OCI-LY7 (cell line): ENCODE measurements at places on chromosomes 1 and 21.
A peak's percentile ranks its signal among the peaks of the same experiment; 100 is the strongest.

- no peak for DNase-seq
Measured at GRCh38 chr1:181551249-181551648, 67.9 kb downstream of the CACNA1E start.

GRCh38 chr1:208607616-208608015, 363.4 kb upstream of the PLXNA2 start:
- no peak for DNase-seq

DNA sequence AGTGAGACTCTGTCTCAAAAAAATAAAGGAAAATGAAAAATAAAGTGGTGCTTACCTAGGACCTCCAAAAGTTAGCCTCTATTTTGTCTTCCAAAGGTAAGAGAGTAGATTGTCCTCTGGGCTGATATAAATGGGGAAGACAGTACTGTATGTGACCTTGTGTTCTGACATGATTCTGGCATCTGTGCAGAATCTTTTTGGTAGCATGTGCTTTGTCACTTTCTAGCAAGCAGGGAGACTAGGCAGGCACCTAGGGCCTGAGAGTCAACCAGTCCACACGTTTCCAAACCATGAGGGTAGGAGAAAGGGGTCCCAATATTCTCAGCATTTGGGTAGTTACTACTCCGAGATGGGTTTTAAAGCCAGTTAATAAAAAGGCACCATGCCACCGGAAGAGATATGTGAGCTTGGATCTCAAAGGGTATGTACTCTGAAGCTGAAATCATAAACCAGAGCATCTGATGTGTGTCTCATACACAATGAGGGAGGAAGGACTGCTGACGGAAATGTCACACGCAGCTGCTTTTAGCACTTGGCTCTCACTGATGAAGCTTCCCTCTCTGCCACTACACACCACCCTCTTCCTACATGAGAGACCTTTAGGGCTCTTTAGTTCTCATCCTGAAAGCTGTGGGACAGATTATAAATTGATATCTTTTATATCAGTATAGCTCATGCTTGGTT, 27.0 kb upstream of the SLC16A1 start:
- DNase-seq, result peak; percentile 68

DNA sequence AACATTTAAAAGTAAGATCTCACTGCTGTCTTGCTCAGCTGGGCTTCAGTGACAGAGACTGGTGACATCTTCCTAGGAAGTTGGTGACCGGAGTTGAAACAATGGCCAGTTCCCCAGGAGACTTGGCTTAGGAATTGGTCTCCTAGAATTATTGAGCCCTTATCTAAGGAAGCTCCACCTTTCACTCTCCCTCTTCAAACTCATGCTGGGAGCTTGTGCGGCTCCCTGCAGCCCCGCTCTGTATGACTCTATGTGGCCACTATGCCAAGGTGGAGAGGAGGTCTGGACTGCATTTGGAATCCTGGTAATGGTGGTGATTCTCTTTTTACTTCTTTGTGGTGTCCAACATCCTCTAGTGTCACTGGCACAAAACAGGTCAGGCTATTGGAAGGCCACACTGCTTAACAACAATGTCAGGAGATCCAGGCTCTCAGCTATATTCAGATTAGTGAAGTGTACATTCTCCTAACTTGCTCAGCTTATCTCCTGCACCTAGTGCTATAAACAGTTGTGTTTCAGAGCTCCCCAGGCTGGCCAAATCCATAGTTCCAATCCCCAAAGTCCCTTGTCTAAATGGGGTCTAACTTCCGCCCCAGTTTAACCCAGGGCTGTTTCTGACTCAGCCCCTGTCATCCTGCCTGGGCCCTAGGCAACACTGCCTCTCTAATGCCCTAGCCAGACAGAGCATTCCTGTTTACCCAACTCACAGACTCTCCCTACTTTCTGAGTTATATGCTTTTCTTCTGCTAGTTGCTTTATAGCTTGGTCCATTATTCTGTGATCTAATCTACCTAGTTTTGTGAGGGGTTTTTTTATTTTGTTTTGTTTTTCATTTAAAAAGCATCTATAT, 18.3 kb downstream of the ATP2B4 start:
- DNase-seq, result no peak

DNA sequence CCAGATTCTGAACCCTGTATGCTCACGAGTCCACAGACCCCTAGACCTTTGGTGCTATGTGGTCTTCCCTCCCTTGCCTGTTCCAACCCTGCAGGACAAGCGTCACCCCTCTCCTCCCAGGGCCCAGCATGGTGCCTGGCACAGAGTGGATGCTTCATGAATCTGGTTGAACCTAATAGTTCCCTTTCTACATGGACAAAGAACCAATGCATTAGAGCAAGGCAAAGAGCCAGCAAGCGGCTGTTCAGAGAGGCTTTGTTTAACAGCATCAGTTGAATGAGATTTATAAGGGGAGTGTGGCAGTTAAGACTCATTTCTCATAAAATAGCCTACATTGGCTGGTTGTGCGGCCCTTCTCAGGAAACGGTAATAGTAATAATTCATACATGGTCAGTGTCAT, 14.9 kb downstream of the SLC26A9 start:
- DNase-seq, result no peak

DNA sequence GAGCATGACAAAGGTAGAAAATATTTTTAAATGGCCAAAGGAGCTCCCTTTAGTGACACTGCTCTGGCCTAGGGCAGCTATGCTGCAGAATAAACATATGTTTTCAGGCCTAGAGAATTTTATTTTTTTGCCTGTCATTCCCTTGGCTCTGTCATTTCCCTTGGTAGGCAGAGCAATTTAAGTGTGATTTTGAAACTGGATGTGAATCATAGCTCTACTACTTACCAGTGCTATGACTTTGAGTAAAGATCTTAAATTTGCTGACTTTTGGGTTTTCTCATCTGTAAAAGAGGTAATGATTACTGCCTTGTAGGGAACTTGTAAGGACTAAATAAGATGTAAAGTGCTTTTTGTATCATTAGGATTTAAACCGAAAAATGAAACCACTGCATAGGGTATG, 189.0 kb upstream of the ZRANB2 start:
- no peak for DNase-seq

- no peak for DNase-seq
Measured at GRCh38 chr1:54842963-54843362, 41.8 kb upstream of the TTC22 start.

GRCh38 chr1:205543351-205544301, 39.2 kb downstream of the CDK18 start:
- no peak for DNase-seq

DNA sequence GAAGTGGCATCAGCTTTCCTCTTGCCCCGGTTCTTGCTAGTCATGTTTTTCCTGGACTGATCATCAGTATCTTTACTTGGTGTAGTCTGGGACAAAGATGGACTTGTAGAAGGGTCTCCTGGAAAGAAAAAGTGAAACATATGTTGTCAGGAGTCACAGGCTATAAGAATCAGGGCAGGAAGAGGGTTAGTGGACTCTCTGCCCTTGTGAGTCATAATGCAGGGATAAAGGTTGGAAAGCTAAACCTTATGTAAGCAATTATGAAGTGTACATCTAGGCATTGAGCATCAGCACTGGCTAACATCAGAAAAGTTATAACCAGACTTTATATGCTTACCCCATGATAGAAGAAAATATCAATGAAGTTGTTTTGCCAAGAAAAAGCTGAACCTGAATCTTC, 51.2 kb downstream of the XKR8 start:
- DNase-seq, result no peak

DNA sequence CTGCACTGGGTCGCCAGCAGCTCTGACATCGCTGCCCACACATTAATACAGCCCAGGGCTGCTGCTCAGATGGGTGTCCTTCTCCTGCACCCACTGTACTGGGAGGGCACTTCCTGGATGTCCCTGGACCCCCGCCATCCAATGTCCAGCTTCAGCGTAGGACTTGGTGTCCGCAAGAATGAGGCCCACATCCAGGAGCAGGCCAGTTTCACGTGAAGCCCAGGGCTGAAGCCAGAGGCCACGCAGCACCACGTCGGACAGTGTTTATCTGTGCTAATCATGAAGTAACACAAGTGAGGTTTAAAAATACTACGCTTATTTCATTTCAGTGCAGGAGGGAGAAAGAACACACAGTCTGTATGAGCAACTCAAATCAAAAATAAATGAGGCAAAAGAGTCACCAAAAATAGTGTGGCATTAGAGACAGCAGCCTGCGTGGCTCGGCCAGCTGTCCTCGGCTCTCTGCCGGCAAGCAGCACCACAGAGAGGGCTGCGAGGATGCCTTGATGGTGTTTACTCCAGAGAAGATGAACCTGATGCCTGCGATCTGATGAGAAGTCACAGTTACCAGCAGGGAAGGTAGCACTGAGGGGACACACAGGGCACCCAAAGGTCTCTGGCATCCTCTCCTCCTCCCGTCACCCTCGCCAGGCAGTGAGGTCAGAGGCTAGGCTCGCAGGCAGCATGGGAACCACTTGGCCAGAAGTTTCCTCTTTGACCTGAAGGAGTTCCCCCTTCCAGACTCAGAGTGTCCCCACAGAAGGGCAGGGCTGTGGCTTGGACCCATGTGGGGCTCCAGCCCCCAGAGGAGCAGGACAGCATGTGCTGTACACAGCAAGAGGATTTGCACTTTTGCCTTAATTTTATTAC, 22.1 kb upstream of the NPHP4 start:
- no peak for DNase-seq

DNA sequence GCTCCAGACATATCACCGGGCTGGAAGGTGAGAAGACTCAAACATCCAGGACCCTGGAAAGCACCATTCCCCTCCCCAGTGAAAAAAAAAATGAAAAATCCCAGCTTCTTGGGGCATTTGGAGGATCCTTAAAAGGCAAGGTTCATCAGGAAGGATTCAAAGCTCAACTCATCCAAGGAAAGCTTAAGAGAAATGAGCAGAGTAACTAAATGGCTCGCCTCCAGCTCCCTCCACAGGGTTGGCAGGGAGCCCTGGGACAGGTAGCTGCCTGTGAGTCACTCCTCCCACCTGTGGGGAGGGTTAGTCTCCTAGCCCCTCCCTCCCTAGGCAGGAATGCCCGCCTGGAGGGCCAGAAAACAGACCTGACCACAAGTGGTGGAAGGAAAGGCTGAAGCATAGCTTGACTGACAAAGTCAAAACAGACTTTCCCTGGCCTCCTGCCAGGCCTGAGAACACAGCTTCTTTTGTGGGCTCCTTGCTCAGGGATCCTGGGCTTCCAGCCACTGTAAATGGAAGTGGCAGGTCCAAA, 712 bp upstream of the LAMB3 start:
- DNase-seq, result no peak

DNA sequence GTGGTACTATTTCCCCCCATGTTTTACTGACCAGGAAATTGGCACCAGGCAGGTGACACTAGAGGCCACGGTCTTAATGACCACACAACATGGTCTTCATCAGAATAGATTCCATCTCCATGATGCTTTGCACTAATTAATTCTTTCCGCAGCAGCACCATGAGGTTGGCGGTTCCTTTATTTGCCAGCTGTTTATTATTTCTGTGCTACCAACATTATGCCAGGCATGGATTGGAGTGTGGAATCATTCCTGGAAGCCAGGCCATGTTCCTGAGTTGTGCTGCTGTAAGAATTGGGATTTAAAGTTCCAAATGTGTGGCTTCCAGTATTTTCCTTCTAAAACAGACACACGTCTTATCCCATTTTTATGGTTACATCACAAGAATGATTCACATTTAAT, 107.8 kb downstream of the NFIA start:
- no peak for DNase-seq

- DNase-seq, result no peak
Measured at GRCh38 chr21:44379991-44380865, 26.8 kb downstream of the TRPM2 start.

- DNase-seq, result no peak
Measured at GRCh38 chr1:227709451-227709850, 25.7 kb downstream of the JMJD4 start.

- no peak for DNase-seq
Measured at GRCh38 chr1:66296951-66297350, 237.0 kb upstream of the SGIP1 start.

GRCh38 chr1:37157634-37158033, 123.3 kb upstream of the GRIK3 start:
- no peak for DNase-seq

DNA sequence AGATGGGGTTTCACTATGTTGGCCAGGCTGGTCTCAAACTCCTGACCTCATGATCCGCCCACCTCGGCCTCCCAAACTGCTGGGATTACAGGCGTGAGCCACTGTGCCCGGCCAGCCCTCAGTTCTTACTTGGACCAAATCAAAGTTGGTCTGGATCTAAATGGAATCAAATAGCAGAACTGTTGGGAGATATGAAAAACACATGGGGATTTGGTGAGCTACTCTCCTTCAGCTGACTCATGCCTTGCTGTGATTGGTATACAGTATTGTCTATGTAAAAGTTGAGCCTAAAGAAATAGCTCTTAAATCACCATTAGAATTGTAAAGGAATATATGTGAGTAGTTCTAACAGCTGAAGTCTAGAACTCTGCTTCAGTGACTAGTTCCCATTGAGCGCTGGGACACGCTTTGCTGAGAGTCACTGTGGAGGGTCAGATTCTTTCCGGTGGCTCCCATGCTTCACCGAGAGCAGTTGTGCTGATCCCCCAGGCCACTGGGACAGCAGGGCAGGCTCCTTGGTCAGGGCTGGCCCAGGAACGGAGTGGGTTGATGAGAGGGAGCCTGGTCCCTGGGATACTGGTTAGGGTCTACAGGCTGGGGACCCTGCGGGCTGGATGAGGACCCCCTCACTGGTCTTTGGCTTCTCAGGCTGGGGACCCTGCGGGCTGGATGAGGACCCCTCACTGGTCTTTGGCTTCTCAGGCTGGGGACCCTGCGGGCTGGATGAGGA, 14.0 kb downstream of the PKNOX1 start:
- no peak for DNase-seq

DNA sequence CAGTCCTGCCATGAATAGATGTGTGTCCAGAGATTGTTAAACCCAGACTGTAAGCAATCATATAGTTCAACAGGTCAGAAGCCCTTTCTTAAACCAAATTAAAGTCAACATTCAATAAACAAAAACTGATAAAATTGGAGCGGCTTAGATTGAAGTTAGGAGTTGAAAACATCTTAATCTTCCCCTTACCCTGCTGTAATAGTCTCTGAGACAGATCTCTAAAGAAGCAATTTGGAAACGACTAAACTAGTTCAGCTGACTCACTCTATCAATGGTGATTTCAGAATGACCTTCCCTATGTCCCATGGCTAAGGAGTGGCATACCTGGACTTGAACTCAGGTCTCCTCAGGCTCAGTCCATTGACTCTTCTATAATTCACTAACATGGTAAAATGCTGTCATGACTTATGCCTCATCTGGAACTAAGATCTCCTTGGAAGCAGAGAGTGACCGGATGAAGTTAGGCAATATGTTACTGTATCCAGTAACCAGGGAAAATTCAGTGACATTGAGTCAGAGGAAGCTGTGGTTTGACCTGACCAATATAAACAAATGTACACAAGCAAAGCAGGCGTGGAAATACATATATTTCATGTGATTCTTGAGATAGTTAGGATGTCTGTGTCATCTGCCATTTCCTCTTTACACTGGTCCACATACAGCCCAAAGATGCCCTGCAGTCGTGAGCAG, 30.1 kb downstream of the SGIP1 start:
- DNase-seq, result no peak

DNA sequence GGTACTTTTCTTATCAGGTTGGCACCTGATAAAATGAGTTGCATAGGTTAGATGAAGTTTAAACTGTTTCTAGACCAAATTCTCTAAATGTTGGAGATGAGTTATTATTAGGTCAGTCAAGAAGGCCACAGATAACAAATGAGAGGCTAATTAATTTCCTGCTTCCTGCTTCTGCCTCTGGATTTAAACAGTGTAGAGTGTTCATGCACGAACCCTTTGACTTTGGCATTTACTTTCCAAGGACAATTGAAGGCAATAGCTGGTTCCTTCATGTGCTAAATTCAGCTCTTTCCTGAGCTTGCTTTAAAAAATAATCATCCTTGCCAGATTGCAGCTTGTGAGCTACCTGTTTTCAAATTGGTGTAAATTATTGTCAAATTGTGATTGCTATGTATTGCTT, 80.6 kb downstream of the RASAL2 start:
- DNase-seq, result no peak
